Fibroblast of gingiva (primary cell): ENCODE measurements at places on chromosomes 3 and 15.

- DNase-seq, result no peak
These were observed 153.7 kb upstream of the GADL1 start for GRCh38 chr3:31048143-31048542.

GRCh38 chr3:14401692-14402303 lies 608 bp upstream of the SLC6A6 start:
- DNase-seq, result no peak

GRCh38 chr3:117322866-117323265 lies 613.3 kb downstream of the TUSC7 start:
- peak; percentile 2 for DNase-seq

- no peak for DNase-seq
These were observed 55.0 kb upstream of the DCP1A start for GRCh38 chr3:53402326-53402725.

DNA sequence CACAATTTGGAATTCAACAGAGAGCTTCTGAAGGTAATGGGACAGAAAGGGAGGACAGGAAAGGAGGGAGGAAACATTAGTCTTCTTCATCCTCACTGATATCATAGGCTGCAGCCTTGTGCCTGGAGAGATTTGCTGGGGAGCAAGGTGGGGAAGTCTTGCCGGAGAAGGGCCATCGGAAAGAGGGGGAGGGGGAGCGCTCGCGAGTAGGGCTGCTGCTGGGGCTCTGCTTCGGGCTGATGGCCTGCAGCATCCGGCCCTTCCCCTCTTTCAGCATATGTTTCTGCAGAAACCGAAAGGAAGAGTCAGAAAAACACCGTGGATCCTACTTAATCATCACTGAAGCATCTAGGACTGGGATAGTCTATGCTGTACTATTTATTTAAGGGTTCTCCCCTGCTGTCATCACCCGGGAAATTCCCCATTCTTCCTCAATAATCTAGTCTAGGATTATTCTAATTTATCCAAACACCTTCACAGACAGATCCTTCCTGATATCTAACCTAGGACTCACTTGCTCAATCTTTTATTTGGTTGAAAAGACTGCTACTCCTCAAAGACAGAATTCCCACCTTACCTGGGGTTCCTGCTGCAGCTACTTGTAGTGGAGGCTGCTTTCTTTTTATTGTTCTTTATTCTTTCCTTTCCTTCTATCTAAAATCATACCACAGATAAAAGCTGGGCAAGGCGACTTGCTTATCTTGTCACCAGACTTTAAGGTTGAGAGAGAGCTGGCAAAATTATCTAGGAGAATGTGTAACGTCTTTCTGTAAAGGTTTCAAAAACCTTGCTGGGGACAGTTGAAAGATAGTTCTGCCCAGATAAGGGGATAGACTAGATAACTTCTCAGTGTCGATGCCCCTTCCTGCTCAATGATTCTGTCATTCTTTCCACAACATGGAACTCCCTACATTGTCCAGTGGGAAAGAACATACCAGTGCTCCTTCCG lies 22.6 kb downstream of the SLC51A start:
- DNase-seq, result no peak

DNA sequence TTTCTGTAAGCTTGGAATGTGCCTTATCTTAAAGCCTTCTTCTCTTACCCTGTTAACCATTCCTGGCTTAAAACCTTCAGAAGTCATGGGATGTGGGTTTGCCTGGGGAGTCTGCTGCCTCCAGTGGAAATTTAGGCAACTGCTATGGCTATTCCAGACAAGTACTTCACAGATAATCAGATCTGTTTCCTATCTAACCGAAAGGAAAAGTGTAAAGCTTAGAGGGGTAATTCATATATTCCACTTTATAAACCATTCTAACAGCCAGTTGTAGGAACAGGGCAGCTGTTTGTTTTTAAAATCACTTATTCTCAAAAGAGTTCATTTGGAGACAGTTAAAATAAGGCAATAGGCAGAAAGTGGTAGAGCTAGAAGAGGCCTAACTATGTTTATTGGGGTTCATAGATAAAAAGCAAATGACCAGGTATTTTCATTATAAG lies 219.9 kb downstream of the TCF12 start:
- DNase-seq, result peak; percentile 58

- no peak for DNase-seq
These were observed 1.9 kb upstream of the EPHA3 start for GRCh38 chr3:89105503-89105902.

- no peak for DNase-seq
These were observed 354.2 kb upstream of the IL12A start for GRCh38 chr3:159634483-159634882.

DNA sequence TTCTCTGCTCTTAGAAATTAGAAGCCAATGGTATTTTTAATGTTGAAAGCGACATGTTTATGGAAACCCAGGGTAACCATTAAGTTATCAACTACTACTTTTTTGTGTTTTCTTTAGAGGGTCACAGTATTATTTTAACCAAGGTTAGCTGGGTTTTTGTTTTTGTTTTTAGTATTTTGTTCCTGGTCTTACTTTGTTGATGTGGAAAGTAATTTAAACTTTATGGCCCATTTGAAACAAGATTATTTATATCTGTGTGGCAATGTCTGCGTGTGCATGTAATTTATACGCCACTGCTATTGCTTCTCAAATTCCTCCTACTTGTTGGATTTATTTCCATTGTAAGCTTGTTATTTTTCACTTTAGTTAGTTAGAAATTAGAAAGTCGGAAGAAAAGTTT lies 722.1 kb upstream of the NR2F2 start:
- no peak for DNase-seq

DNA sequence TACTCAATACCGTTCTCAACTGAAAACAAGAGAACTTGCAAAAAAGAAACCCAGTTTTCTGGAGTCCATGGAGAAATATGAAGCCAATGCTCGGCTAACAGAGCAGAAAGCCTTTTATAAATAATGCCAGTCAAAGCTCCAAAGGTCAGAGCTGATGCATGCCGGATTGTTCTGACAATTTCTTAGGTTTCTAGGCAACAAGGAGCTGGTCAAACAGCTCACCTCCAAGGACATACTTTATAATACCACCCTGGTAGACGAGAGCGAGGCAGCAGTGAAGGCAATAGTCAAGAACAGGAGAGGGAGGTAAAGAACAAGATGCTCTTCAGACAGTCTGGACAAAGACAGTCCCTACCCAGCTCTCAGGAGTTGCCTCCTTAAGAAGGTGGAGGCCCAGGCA lies 111.1 kb downstream of the UBE3A start:
- no peak for DNase-seq

DNA sequence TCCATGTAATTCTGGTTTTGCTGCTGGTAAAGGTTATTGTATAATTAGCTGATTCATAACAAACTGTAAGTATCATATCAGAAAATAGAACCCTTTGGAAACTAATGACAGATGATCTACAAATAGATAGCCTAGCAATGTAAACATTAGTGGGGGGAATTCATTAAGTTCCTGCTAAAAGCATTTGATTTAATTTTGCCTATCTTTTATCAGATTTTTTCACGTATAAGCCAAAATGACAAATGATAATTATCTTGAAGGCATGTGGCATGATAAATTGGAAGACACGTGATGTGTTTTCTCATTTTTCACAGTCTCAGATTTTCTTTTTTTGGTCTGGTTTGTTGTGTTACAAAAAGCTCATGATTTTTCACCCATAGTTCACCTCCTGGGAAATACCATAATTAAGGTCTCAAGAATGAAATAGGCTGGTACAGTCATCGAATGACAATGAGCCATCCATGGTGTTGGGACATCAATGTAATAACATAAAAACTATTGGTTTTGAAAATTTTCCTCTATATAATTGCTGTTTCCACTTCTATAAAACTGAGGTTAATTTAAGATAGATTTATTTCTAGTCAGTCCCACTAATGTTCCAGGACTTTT lies 325.9 kb upstream of the TBL1XR1 start:
- peak; percentile 29 for DNase-seq

DNA sequence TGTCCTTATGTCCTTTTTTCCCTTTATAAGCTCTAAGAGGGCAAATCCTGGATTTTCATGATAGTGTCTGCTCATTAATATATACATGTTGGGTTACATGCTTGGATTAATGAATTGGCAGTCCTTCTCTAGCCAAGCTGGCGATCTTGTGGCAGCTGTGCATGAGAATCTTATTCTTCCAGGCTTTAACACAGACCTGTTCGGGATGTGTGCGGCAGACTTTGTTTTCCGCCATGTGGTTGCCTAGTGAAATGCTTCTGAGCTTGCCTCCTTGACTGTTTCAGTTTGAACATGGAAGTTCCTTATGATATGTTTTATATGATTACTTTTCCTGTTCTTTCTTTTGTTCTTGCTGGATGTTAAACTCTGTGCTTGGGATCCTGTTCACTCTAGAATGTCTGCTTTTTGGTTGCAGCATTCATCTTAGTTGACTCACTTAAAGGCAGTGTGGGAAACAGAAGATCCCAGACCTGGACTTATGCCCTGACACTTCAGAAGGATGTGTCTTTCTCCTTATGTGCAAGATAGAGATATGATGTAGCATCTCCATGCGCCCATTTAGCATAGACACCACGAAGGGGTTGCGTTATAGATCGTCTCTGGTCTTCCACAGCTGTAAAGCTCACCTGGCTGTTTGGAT lies 7.2 kb downstream of the CHCHD6 start:
- peak; percentile 10 for DNase-seq

DNA sequence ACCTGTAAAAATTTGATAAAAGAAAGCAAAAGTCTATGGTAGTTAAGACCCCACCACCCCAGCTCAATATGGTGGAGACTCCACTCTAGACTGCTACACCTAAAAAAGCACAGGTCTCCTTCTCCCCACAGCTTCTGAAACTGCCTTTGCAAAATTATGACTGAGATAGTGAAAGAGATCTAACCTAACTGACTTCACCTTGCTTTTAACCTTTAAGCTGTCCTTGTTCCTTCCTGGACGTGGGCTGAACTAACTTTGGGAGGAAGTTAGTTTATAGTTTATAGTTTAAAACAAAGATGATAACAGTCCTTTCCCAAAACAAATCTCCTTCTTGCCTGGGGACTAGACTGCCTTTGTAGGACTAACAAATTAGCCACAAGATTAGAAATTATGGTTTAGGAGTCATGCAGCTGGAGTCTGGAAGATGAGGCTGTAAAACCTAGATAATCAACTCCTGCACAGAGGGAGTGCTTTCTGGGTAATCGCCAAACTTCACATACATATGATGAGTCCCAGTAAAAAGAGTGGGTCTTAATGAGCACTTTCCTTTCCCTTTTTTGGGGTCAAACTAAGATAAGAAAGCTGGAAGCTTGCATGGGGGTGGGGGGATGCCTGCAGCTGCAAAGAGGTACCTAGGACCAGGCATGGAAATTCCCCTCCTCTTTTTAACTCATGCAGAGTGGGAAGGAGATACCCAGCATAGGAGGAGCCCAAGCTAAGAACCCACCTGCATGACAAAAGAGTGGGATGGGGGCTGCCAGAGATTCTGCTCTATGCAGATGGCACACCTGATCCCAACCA lies 17.5 kb downstream of the CCR8 start:
- DNase-seq, result no peak

- DNase-seq, result no peak
These were observed 81.8 kb downstream of the NR2F2 start for GRCh38 chr15:96412045-96412905.

GRCh38 chr15:73996939-73997338 lies 2.4 kb downstream of the PML start:
- DNase-seq, result peak; percentile 71

DNA sequence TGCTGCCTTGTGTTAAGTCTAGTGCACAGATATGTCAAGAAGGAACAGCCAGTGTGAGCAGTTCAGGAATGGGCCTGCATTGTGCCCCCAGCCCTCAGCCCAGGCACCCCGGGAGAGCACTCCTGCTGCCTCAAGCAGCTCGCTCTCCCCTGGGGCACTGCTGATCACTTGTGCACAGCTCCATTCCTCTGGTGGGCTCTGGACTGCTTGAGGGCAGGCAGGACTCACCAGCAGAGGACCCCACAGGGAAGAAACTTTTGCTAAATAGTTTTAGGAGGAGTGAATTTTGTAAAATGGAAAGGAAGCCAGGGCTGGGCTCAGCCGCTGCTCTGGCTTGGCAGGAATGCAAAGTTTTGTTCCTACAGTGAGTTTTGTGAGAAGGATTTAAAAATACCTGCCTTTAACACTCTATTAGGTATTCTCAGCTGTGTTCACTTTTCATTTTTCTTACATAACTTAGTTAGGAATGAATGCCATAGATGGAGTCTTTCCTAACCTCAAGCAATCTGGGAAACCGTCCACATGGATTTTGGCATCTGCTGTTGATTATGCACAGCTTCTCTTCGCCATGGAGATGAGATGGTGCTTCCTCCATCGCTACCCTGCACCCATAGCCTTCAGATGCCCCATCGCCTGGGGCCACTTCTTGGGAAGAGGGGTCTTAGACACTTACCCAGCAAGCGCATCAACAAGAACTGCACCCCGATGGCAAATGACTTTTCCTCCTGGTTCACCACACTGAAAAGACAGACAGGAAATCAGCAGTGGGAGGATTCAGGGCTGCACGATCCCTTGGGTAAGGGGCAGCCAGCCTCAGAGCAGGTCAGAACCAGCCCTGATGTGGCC lies 42.3 kb upstream of the RAB6B start:
- DNase-seq, result peak; percentile 80

DNA sequence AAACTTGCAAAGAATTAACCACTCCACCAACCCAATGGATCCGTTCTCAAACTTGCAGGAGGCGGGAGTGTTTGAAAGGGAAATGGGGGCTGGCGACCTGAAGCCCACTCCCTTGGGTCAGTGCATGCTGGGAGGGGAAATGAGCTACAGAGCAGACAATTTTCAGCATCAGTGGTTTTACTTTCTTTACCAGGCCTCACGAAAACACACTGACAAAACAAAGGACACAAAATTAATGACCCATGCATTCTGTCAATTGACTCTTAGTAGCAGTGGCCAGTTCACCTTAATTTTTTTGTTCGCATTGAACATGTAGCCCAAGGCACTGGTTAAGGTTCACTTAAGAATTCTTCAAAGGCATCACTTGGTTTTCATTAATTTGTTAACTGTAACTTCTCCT lies 413.5 kb downstream of the MECOM start:
- no peak for DNase-seq

GRCh38 chr15:54364961-54365360 lies 386.7 kb downstream of the UNC13C start:
- no peak for DNase-seq

DNA sequence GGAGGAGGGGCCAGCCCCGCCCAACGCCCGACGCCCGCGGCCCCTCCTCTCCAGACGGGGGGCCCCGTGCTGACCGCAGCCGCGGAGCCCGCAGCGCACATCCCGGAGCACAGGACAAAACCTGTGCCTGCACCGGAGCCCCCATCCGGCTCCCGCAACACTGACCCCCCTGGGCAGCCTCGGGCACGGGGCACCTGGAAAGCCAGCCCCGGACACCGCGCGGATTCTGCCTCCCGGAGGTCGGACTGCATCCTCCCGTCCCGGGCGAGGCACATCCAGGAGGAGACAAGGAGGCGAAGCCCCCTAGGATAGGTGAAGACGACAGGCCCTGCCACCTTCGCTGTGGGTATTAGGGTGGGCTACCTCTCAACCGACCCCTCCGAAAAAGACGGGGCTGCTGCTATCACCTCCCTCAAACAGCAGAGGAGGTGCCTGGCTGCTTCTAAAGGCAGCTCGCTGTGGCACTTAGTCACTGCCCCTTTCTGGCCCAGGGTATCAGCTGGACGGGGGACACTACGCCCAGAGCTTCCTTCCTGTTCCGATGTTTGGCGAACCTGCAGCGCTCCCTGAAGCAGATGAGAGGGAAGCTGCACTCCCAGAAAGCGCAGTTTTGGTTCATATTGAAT lies 10.6 kb downstream of the XXYLT1 start:
- DNase-seq, result no peak

- DNase-seq, result no peak
These were observed 45.7 kb downstream of the CD86 start for GRCh38 chr3:122100591-122101463.
